ENCODE measurements at places on chromosomes 7 and 10.

GRCh38 chr7:69906283-69906995, 308.2 kb downstream of the AUTS2 start:
- no peak for DNase-seq

DNA sequence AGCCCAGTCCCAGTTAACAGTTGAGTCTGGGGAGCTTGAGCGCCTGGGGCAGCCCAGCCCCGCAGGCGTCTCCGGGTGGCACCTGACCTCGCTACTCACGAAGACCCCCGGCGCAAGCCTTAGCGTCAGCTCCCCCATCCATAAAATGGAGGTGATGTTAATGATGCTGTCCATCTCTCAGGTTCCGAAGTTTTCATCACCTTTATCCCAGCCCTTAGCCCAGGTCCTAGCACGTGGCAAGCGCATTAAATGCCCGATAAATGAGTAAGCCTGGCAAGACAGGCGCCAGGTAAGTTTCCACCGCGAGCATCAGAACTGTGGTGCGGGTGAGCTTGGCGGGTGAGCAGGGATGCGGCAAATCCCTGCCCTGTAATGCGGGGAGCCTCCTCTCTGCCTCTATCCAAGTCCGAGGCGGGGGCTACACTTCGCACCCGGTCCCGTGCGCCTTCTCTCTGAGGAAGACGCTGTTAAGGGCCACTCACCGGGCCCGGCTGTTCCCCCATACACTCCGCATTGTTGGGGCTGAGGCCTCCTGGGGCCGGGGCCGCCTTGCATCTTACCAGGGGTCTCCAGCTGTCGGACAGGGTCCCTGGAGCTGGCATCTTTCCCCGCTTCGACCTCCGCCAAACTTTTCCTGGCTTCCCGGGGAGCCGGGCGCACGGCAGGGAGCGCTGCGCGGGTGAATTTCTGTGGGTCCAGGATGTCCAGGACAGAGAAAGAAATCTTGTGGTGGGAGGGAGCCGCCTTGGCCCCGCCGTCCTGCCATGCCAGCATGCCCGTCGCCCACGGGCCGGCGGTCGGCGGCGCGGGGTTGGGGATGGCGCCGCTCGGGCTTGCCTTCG, 444 bp downstream of the NKX1-2 start:
- no peak for DNase-seq

DNA sequence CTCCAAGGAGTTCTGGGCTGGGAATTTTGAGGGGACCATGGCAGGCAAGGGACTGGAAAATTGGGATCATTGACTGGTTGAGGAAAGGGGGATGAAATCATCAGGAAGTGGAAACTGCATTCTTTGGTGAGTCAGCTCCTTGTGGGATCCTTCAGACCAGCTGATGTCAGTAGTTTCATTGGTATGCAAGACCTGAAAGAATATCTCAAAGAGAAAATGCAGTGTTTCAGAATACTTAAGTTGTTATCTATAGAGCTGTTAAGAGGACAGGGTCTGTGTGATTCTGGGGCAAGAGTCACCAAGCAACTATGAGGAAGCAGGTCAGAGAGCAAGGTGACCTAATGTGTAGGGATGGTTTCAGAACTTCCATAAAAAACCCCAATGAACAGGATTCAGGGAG, 595.9 kb upstream of the AUTS2 start:
- DNase-seq = no peak

GRCh38 chr10:88800152-88801125, 2.1 kb upstream of the LIPM start:
- no peak for DNase-seq

DNA sequence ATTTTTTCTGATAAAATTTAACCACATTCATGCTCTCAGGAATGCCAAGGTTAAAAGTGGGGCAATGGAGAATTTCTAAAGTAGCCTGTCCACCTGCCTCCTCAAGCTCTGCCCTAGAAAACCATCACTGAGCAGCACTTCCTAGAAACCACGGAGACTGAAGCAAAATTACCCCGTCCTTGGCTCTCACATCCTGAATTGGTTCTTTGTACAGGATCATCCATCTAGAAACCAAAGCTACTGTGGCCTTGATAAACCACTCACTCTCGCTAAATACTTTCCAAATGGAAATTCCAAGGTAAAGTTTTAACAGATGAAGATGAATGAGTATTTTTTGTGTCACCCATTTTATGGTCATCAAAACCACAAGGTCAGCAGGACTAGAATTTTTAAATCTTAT, 96.6 kb downstream of the AVL9 start:
- DNase-seq = no peak

- no peak for DNase-seq
These were observed 6.2 kb downstream of the RARRES2 start for GRCh38 chr7:150335108-150335773.

Measured in stimulated activated naive CD4-positive, alpha-beta T cell treated with Interleukin-2 at 50 U/mL for 16 hours (primary cell).